Caki2 (cell line): ENCODE measurements at places on chromosomes 11 and 22. TPM values are rescaled to one million over a fixed set of nuclear protein-coding genes. Genes with fewer than 3 reads are reported as not detected.
A peak's percentile ranks its signal among the peaks of the same experiment; 100 is the strongest.

- DNase-seq: no peak
Observed at GRCh38 chr11:106998116-106998915, 20.0 kb downstream of the GUCY1A2 start.

DNA sequence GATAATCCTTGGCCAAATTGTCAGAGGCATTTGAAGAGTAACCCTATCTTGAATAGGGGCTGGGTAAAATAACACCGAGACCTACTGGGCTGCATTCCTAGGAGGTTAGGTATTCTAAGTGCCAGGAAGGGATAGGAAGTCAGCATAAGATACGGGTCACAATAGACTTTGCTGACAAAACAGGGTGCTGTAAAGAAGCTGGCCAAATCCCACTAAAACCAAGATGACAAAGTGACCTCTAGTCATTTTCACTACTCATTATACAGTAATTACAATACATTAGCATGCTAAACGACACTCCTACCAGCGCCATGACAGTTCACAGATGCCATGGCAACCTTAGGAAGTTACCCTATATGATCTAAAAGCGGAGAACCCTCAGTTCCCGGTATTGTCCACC is 964 bp upstream of the REXO2 start:
- no peak for DNase-seq

GRCh38 chr11:96388891-96389719 is 607 bp downstream of the CCDC82 start:
- DNase-seq: no peak

DNA sequence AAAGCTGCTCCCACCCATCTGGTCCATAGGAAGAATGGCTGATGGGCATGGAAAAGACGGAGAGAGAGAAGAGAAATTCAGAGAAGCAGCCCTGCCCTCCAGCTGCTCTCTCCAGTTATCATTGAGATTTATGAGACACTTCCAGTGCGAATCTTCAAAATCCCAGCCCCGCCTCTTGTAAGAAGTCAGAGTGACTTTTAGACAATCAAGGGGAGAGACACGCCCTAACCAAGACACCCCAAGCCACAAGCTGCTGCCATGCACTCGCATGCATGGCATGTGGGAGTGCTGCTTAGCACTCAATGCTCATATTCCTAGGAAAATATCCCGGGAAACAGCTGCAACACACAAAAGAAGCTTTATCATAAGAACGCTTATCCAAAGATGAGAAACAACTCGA is 110.6 kb upstream of the BID start:
- DNase-seq: no peak

DNA sequence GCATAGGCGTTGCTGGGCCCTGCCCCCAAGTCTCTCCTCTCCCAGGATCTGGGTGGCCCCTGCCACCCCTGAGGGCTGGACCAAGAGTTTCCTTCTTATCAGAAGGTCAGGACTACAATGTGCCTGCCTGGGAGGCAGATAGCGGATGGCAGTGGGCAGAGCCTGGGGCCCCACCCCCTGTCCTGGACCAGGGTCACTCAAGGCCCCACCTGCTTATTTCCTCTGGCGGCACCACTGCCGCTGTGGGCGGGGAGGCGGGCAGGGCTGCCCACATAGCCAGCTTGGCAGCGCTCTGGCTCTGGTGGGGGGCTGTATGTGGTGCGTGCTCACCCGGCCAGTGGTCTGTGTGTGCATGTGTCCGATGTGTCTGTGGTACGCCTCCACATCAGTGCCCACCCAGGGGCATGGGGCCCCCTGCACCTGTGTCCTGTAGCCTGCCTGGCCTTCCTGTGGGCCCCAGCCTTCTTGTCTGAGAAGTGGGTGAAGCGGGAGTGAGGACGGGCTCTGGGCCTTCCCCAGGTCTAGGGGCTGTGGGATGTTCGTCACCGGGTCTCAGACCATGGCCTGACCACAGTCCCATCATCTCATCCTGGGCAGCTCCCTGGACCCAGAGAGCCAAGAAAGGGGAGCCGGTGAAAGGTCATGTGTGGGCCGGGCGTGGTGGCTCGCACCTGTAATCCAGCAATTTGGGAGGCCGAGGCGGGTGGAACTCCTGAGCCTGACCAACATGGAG is 3.0 kb downstream of the GAS2L1 start:
- peak; percentile 52 for DNase-seq

DNA sequence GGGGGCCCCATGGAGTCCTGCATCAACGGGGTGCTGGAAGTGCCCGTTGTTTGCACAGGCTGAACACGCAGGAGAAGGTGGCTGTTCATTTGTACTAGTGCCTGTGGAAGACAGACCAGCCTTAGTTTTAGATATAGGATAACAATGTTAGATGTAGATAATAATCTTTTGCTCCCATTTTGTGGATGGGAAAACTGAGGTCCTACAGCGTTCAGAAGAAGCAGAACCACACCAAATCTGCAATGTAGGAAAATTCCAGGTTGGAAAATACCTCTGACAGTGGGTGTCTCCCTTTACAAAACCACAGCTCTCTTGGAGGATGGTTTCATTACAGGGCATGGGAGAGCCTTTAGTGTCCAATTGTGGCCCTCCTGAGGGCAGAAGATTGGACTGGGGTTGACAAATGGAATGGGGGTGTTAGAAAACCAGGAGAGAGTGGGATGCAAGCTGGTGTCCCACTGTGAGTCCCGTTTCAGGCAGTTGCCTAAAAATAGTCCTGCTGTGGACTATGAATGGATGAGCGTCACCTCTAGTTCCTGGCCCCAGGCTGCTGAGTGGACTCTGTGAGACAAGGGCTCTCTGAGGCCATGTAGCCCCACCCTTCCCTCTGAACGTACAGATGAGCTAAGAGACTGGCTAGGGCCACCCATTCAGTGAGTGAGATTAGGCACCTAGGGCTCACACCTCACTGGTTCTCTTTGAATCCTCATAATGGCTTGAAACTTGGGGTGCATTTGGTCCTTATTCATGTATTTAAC is 508.8 kb downstream of the MN1 start:
- DNase-seq: no peak

CYB5R2 gene
- not detected in 2 replicates for total RNA-seq

ACTN3 gene
- not detected in 2 replicates for total RNA-seq

CDC42EP2 gene
- 4.6 TPM in 1 of 2 replicates, not detected in the other for total RNA-seq

MAP6 gene
- total RNA-seq: not detected in 2 replicates

LRRC32 gene
- 0.46 and 1.3 TPM in 2 replicates for total RNA-seq

HIKESHI gene
- 57.7 and 70.3 TPM in 2 replicates for total RNA-seq

SERPIND1 gene
- not detected in 2 replicates for total RNA-seq
